ENCODE measurements at places on chromosomes 3 and 15. TPM values are rescaled to one million over a fixed set of nuclear protein-coding genes. Genes with fewer than 3 reads are reported as not detected.

CTXN2 gene
- 0.07 TPM for total RNA-seq

MYL3 gene
- 0.15 TPM for total RNA-seq

MYRIP gene
- total RNA-seq = not detected

GRK7 gene
- not detected for total RNA-seq

All from A549 treated with Hydrocortisone at 1 μM for 4 hours (cell line).